ENCODE measurements at places on chromosomes 5 and 9.

DNA sequence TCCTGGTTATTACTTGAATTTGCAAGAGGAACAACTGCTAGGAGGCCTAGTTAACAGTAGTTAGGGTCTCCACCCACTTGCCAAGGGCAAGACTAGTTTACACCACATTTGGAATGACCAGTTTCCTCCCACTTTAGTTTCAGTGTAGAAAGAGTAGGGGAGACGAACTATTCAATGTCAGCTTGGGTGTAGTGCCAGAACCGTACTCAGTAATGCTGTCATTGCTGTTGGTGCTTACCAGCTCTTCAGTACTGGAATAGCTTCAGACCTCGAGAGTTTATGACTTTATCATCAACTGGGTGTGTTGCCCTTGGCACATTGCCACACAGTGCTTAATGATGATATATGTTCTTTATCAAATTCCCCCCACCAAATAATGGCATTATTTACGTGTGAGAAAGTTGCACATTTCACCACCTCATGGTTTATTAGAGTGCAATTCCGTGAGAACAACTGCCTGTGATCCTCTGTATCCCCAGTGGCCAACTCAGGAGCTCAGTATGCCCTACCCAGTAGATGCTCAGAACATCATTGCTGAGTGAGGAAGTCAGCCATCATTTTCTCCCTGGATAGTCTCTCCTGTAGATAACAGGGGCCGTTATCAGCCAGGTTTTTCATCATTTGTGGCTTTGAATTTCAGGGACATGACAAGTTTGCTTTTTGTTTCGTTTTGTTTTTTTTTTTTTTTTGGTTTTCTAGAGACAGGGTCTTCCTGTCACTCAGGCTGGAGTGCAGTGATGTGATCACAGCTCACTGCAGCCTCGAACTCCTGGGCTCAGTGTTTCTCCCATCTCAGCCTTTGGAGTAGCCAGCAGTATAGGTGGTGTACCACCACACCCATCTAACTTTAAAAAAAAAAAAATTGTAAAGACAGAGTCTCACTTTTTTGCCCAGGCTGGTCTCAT is 67.3 kb downstream of the DOCK8 start:
- no peak for DNase-seq

DNA sequence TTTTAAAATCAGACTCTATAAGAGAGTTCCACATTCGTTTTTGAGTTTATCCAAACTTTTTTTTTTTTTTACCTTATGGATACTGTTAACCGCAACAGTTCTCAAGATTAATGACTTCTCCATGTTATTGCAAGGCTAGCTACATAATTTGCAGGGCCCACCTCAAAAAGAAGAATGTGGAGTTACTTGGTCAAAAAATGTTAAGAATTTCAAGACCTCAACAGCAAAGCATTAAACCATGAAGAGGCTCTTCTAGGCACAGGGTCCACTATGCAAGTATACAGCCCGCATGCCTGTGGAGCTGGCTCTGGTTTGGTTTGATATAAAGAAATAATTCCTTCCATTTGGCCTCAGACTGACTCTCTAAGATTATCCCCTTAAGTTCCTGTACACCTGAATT is 133.3 kb upstream of the TLX3 start:
- no peak for DNase-seq

DNA sequence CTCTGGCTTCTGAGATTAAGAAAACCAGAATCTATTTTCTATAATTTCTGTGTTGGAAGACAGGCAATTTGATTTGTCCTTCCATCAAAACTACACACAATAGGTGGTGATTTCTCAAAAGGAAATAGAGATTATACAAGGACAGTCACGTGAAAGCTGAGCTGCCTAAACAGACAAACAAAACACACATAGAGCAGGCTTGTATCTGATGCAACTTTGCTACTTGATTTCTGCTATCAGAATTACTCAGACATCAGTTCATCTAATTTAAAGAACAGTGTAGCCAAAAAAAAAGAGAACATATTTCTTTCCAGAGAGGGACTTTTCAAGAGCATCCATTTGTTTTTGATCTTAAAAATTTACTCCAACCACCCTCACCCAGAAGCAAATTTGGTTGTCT is 2128.3 kb upstream of the C9orf72 start:
- no peak for DNase-seq

DNA sequence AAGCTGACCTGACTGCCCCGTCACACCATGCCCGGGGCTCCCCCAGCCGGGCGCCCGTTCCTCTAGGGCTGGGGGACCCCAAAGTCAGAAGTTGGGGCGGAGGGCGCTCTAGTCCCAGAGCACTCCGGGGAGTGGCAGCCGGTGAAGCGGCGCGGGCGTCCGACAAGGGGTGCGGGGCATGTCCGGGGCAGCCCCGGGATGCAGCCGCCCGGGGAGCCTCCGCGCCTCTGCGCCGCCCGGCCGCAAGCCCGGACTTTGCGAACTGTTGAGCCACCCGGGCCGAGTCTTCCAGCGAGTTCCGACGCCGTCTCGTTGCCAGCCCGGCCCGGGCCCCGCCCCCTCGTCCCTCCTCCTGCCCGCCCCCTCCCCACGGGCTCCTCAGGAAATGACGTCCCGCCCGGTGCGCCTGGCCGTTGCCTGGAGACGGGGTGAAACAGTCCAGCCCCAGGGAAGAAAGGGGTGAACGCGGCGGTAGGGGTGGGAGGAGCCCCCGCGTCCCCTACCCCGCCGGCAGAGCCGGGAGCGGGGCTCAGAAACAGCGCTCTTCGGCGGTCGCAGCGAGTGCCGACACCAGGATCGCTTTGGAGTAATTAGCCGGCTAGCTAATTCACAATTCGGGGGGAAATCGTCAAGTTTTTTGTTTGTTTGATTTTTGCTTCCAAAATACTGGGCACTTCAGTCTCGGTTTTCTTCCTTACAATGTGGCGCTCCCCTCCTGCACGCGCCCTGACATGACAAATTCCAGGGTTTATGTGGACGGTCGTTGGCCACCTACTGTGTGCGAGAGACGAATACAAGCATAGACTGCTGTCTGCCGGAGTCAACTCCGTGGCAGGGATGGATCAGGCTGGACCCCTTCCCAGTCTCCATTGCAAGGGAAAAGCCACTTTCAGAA is at the start of gene WHRN:
WHRN (minus strand) TSS at position 287 of the 895 bp plus-strand sequence. CDS start 672 bp downstream, outside the sequence.
- peak; percentile 87 for DNase-seq

DNA sequence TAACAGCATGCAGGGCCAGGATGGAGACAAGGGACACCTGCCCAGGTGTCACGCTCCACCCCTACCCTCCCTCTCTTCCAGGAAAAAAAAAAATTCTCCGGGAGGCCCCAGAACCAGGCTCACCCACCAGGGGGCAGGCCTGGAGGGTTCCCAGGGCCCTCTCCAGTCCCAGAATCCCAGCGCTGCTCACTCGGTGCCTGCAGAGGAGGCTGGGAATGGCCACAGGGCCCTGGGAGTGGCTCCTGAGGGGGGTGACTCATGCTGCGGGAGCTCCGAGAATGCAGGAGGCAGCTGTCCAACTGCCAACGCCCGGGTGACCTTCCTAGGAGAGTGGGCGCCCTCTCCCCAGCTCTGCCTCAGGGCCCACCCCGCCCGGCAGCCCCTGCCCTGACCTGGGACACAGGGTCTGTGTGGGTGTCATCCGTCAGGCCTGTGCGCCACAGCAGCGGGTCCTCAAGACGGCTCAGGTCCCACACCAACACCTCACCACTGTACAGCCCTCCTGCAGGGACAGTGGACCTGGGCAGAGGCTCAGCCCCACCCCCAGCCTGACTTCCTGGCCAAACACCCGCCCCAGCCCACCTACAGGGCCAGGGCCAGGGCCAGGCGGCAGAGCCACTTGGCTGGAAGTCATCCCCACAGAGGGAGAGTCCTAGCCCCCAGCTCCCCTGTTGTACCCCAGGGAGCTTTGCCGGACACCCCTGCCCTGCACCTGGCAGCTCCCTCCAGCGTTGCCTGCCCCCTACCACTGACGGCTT is 21.2 kb downstream of the DYNC2I2 start:
- peak; percentile 94 for DNase-seq

DNA sequence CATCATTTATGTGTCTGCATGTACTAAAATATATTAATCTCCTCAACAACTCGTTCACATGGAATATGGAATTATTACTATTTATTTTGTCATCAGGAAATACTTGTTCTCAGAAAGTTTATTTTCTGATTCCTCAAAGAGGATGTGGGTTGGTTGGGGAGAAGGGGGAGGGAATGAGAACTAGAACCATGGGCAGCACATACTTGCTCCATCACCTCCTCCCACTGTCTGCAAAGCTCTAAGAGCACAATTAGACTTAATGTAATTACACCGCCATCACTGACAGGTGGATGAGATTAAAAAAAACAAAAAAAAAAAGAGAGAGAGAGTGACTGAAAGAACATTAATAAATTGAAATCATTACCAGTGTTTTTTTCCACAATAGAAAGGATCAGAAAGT is 98.2 kb downstream of the OXCT1 start:
- no peak for DNase-seq

GRCh38 chr9:131603711-131604439 is 58.6 kb downstream of the PRRT1B start:
- DNase-seq = no peak

- no peak for DNase-seq
Measured at GRCh38 chr9:26955222-26955903, 849 bp upstream of the IFT74 start.

- DNase-seq = no peak
Measured at GRCh38 chr5:131640043-131640856, 5.2 kb upstream of the RAPGEF6 start.

- peak; percentile 94 for DNase-seq
Measured at GRCh38 chr9:92147030-92147851, 32.0 kb upstream of the SPTLC1 start.

GRCh38 chr9:104304925-104305324 is 199.1 kb upstream of the OR13F1 start:
- no peak for DNase-seq

DNA sequence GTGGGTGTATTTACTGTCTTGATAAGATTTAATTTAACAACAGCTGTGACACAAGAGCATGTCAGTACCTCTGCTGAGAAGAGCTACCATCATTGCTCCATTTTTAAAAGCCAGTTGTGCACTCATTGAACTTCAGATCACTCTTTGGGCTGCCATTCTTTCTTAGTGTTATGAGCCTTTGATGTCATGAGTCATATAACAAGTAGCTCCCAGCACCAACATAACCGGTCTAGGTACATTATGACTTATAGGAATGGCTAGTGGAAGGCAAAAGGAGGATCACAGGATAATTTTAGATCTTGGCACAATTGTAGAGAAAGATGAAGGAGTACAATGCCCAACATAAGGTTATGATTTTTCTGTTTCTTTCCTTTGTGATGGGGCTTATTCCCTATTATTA is 170.8 kb upstream of the FBN2 start:
- no peak for DNase-seq

- DNase-seq = no peak
Measured at GRCh38 chr5:169606279-169606678, 22.7 kb downstream of the SPDL1 start.

DNA sequence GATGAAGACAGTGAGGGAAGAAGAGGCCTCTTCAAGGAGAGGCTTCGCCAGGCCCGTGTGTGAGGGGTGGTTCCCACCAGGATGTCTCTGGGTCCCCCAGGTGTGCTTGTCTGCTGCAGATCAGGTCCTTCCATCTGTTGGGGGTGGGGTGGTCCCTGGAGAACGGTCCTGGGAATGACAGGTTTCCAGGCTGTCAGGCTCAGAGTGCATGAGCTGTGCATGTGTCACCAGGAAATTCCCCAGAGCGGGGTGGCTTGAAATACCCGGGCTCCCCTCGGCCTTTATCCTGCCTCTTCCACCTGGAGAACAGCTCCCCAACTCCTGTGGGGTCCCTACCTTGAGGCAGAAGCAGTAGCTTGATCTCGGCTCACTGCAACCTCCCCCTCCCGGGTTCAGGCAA is 118.8 kb downstream of the GAPVD1 start:
- no peak for DNase-seq

- no peak for DNase-seq
Measured at GRCh38 chr5:179270581-179271427, 74.5 kb downstream of the ADAMTS2 start.

DNA sequence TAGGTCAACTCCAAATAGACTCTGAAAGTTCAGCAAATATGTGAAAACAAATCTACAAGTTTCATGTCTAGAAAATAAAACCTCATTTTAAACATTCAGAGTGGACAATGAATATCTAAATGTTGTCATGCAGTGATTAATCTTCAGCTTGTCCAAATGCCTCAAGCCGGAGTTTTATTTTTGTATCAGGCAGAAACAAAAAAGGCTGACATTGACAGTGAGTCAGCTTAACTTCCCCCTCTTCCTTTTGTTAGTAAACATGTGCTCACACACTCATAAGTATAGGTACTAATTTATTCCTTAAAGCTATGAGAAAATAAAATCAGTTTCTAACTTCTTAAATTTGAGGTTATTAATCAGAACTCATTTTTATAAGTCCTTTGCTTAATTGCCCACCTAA is 467.9 kb upstream of the DAB2 start:
- peak; percentile 25 for DNase-seq

DNA sequence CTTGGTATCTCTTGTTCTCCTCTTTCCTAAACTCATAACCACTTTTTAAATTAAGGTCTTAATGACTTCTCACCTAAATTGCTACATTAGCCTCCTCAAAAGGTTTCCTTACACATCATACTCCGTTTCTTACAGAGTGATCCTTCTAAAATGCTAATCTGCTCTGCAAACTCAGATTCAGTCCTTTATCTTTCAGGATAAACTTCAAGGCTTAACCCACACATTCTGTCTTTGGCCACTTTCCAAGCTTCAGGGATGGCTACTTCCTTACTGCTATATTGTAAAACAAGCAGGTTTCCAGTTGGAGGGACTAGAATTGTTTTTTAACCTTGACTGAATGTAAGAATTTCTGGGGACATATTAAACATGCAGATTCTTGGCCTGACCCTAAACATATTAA is 105.5 kb upstream of the CHD1 start:
- DNase-seq = peak; percentile 35

DNA sequence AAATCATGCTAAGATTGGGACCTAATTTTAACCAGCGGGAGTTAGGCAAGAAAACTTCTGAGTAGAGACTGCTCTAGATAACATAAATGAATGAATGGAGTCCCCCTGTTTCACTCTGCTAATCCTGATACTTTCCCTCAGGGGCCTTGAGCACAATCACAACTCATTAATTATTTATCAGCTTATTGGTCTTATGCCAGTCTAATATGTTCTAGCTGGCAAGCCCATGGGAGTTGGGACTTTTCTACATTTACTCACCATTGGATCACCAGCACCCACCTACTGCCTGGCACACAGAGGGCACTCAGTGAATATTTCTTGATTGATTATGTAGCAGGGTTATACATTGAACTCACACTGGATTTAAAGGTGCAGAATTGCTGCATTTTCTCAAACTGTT is 13.5 kb upstream of the TMED7 start:
- DNase-seq = no peak

- no peak for DNase-seq
Measured at GRCh38 chr9:2337131-2337530, 284.5 kb upstream of the VLDLR start.

- no peak for DNase-seq
Measured at GRCh38 chr5:143290125-143290524, 113.4 kb downstream of the NR3C1 start.

- no peak for DNase-seq
Measured at GRCh38 chr5:160434022-160434531, 12.4 kb downstream of the PTTG1 start.
